ENCODE measurements at places on chromosomes 13 and 19. TPM values are rescaled to one million over a fixed set of nuclear protein-coding genes. Genes with fewer than 3 reads are reported as not detected.

The EDNRB gene
- not detected for total RNA-seq

The CEACAM8 gene
- not detected for total RNA-seq

The ZNF442 gene
- 1.1 TPM for total RNA-seq

The IFNL1 gene
- total RNA-seq, result not detected

The DACH1 gene
- not detected for total RNA-seq

The OXGR1 gene
- not detected for total RNA-seq

The ZNF546 gene
- total RNA-seq, result 7.7 TPM

The ONECUT3 gene
- not detected for total RNA-seq

The RFPL4AL1 gene
- total RNA-seq, result not detected

The ZSCAN5A gene
- total RNA-seq, result 12.0 TPM

The COX7A1 gene
- not detected for total RNA-seq

The ERICH4 gene
- total RNA-seq, result not detected

The TRIM13 gene
- 20.4 TPM for total RNA-seq

The ZNF880 gene
- 7.6 TPM for total RNA-seq

The KCNC3 gene
- total RNA-seq, result 17.2 TPM

The CCDC169 gene
- not detected for total RNA-seq

The PODNL1 gene
- total RNA-seq, result 0.42 TPM

The DIRAS1 gene
- not detected for total RNA-seq

The CGB1 gene
- not detected for total RNA-seq

The WDR87 gene
- total RNA-seq, result not detected

The TMEM38A gene
- total RNA-seq, result 0.59 TPM

The JAK3 gene
- 336 TPM for total RNA-seq

The NALCN gene
- total RNA-seq, result not detected

The ZNF573 gene
- total RNA-seq, result 9.2 TPM

The CAMSAP3 gene
- 0.34 TPM for total RNA-seq

The SIAH3 gene
- 0.10 TPM for total RNA-seq

The ATP8A2 gene
- 1.7 TPM for total RNA-seq

The INAFM1 gene
- total RNA-seq, result 10.6 TPM

The CGB5 gene
- total RNA-seq, result not detected

The GGACT gene
- total RNA-seq, result 6.0 TPM

The RFX1 gene
- 16.2 TPM for total RNA-seq

The ZNF790 gene
- total RNA-seq, result 5.7 TPM

The COX6B2 gene
- 0.51 TPM for total RNA-seq

The KLK11 gene
- total RNA-seq, result not detected

The HSD17B14 gene
- total RNA-seq, result 1.3 TPM

The SELENOV gene
- not detected for total RNA-seq

The ENOX1 gene
- total RNA-seq, result 0.12 TPM

The MEIS3 gene
- total RNA-seq, result not detected

The PNMA8A gene
- total RNA-seq, result not detected

The COL4A1 gene
- 0.34 TPM for total RNA-seq

The NCAN gene
- total RNA-seq, result not detected

The AMH gene
- total RNA-seq, result 5.4 TPM

The SIGLEC5 gene
- total RNA-seq, result not detected

The PCSK4 gene
- total RNA-seq, result 1.5 TPM

The FFAR1 gene
- total RNA-seq, result 0.07 TPM

The PPP2R1A gene
- total RNA-seq, result 217 TPM

The ZNF560 gene
- total RNA-seq, result not detected

The ZNF177 gene
- total RNA-seq, result 0.34 TPM

The CBLC gene
- total RNA-seq, result not detected

The REEP6 gene
- total RNA-seq, result 1.7 TPM

The ETFB gene
- 69.6 TPM for total RNA-seq

The POSTN gene
- total RNA-seq, result not detected
